ENCODE measurements at places on chromosomes 12 and 14.

DNA sequence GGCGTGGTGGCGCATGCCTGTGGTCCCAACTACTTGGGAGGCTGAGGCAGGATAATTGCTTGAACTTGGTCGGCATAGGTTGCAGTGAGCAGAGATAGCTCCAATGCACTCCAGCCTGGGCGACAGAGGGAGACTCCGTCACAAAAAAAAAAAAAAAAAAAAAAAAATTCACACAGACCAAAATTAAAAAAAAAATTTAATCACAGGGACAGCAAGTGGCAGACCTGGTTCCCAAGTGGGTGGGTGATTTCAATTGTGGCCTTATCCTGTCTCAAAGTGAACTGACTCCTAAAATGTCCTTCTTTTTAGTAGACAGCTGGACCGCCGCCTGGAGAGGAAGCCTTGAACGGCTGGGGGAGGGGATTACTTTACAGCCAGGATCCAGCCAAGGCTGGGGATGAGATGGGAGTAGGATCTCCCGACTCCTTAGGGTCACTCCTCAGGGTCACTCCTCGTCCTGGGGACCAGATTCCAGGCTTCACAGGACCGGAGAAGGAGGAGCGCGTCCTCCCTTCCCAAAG is 1.5 kb upstream of the KCNH3 start:
- DNase-seq = no peak

- no peak for DNase-seq
These were observed 103.7 kb downstream of the ETV6 start for GRCh38 chr12:11753150-11753499.

DNA sequence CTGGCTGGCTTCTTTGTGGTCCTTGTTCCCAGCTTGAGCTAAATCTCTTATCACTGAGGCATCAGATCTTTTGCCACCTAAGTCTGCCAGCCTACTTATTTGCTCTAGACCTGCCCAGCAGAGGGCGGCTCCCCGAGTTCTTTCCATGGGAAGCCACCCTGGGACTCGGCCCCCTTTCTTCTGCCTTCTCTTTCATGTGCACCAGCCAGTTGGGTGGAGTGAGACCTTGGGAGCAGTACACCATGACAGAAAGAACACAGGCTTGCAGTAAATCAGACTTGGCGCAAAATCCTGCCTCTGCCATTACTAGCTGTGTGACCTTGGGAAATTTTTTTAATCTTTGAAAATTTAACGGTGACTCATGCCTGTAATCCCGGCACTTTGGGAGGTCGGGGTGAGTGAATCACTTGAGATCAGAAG is 7.4 kb downstream of the SMAGP start:
- DNase-seq = peak; percentile 48

- DNase-seq = no peak
These were observed 95.0 kb downstream of the RFLNA start for GRCh38 chr12:124389725-124390441.

- peak; percentile 33 for DNase-seq
These were observed 1.8 kb upstream of the RAB5B start for GRCh38 chr12:55972042-55972441.

DNA sequence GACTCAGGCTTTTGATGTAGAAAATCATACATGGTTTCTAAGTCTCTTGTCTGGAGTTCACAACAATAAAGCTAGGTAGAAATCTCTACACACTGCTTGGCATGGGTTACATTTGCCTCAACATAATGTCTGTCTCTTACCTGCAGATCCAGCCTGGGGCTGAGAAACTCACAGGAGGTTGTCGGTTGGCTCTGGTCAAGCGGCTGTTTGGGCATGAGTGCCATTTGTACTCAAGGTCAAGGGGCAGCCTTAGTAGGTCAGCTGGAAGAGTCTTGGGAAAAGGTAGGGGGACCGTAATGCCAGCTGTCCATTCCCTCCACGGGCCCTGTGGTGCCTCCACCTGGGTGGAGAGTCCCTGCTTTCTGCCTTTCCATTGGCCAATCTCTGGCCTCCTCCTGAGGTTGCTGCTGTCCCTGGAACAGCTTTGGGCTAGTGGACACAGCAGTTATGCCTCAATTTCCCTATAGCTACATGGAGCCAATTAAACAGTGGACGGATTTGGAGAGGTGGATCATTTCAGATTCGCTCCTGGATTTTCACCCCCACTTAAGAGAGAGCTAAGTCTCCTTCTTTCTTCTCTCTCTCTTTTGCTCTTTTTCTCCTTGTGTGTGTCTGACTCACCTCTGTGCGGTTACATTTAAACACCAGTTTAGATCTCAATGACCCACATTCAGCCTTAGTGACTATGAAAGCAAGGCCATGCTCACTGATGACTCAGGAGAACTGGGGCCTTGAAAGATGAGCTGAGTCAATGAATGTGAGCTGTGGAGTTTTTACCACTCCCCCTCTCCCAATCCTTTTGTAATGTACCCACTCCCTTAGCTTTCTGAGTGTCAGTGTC is 132.8 kb upstream of the HIF1A start:
- peak; percentile 92 for DNase-seq

GRCh38 chr12:62260733-62261683 is 804 bp downstream of the USP15 start:
- DNase-seq = peak; percentile 77
